ENCODE measurements at places on chromosomes 4 and X. TPM values are rescaled to one million over a fixed set of nuclear protein-coding genes. Genes with fewer than 3 reads are reported as not detected.
A peak's percentile ranks its signal among the peaks of the same experiment; 100 is the strongest.

Gene PAK3
- 0.68 TPM for total RNA-seq

Gene PHOX2B
- 9.4 TPM for total RNA-seq

Gene TMPRSS11A
- not detected for total RNA-seq

DNA sequence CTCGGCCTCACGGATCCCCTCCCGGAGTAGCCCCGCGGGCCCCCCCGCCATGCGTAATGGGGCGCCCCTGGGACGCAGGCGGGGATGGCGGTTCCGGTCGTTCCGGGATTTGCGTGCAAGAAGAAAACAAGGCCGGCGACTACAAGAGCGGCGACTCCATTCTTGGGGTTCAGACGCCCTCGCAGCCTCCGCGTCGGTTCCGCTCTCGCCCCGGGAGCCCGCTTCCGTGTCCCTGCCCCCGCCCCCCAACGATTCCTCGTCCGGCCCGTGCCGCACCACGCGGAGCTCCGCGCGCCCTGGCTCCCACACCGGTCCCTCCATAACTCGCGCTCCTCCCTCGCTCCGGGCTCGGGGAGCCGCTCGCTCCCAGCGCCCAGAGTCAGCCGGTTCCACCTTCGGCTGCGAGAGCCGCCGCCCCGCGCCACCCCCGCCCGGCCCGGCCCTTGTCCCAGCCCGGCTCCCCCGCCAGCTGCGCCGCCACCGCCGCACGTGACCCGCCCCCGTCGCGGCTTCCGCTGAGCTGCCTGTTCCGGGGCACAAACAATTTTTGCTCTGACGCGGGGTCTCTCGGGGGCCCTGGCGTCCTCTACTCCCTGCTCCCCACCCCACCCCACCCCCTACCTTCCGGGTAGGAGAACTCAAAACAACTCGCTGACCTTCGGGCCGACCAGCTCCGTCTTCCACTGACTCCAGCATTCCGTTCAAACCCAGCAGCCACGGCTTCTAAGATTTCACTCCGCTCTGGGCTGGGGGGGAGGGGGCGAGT, 78.8 kb upstream of the BCOR start:
- DNase-seq, result peak; percentile 67

DNA sequence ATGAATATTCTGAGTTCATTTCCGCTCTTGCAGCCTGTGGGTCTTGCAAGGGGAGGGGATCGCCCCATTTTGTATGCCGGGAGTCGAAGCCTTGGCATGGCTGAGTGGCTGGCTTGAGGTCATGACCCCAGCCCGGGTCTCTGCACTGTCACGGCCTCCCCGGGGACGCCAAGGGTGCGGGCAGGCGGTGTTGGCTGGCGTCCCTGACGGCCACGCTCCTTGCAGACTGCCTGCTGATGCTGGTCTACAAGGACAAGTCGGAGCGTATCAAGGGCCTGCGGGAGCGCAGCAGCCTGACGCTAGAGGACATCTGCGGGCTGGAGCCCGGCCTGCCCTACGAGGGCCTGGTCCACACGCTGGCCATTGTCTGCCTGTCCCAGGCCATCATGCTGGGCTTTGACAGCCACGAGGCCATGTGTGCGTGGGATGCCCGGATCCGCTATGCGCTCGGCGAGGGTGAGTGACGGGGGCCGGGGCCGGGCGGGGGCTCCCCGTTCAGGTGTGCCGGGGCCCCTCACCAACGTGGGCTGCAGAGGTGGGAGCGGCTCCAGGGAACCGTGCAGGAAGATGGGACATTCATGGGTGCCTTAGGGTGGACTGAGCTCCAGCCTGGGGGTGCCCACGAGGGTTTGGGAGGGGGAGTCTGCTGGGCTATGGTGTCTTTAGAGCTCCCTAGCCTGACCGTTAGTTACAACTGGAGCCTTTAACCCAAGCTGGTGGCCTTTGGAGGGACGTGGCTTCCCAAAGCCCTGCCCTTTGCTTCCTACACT, 10.3 kb downstream of the DOK7 start:
- no peak for DNase-seq

- DNase-seq, result no peak
Measured at GRCh38 chr4:40124690-40125089, 68.0 kb downstream of the N4BP2 start.

DNA sequence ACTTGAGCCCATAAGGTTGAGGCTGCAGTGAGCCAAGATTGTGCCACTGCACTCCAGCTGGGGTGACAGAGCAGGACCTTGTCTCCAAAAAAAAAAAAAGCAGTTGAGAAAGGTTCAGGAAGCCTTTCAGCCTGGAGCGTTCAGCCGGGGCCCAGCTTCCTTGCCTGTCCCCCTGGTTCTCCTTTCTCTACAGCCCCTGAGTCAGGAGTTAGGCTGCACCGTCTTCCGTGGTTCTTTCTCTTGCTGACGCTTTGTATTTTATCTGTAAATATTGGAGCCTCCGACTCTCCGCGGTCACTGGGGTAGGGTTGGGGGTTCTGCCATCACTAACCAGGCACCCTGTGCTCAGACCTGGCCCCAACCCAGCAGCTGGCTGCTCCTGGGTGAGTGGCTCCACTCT, 13.8 kb upstream of the UVSSA start:
- no peak for DNase-seq
